Activated CD4-positive, alpha-beta T cell treated with anti-CD3 and anti-CD28 coated beads for 24 hours (primary cell): ENCODE measurements at places on chromosomes 7 and 10.

DNA sequence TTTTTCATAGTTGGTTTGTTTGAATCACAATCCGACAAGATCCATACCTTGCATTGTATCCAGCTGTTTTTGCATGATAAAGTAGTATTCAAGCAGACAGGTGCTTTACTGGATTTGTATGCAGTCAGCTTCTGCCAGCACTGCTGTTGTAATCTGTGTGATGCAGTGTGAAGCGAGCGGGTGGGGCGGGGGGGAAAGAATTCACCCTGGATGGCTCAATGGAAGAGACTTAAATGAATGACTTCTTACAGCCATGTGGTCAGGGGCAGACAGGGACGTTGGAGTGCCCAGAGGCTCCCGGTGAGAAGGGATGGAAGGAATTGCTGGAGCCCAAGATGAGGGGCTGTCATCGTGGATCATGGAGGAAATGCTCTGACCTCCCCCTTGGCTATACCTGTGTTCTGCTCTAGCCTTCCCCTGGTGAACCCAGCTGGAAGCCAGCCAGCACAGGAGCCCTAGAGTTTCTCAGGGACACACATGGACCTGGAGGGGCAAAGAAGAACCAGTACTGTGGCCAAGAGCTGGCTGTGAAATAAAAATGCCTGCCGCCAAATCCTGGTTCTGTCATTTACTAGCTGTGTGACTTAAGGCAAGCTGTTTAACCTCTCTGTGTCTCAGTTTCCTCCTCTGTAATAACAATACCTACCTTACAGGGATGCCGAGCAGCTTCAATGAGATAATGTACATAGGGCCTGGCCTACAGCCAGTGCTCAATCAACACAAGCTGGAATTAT, 14.1 kb downstream of the NFE2L3 start:
- no peak for DNase-seq

- DNase-seq, result no peak
Measured at GRCh38 chr10:133030781-133031180, 56.9 kb upstream of the ADGRA1 start.

GRCh38 chr10:77578583-77579227, 58.9 kb downstream of the KCNMA1 start:
- no peak for DNase-seq

- no peak for DNase-seq
Measured at GRCh38 chr7:117112640-117113039, 159.3 kb downstream of the ST7 start.

DNA sequence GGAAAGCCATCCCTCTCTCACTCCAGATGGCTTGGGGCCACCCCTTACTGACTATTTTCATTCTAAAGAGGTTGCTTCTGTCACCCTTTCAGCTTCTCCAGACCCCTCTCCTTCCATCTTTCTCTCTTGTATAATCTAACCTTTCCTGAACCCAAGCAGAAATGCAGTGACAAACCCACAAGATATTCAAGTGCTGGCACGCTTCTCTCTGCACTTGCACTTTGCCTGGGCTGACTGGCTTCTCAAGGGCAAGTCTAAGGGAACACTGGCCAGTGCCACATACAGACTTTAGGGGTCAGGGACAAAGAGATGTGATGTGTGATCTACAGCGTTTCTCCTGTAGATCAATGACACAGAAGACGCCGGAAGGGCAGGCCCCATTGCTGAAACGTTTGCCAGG, 150.4 kb upstream of the LANCL2 start:
- no peak for DNase-seq

GRCh38 chr10:118315629-118316028, 26.5 kb downstream of the FAM204A start:
- DNase-seq, result no peak

DNA sequence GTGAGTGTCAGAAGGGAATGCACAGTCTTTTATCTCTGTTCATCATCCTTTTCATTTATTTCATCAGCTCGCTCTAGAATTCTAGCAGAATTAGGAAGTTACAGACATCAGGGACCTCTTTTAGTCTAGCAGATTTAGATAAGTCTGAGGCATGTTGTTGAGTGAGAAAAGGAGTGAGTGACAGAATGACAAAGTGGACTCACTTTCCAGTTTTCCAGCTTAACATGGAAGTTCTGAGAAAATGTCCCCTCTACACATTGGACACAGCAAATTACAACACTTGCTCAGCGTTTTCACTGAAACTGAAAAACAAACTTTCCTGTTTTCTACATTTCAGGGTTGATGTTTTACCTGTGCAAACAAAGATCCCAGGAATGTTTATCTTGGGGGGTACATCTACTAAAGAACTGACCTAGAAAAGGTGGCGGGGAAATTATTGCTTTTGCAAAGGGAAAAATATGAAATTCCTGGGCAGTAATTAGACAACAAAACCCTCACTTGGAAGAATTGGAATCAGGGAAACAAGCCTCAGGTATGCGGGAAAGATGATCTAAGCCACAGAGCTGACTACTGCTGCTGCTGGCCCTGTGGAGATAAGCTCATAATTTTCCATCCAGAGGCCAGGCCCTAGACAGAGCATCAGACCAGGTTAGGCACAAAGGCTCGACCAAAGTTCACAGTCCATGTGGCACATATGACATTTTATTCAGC, 14.6 kb upstream of the CYP3A5 start:
- DNase-seq, result no peak

DNA sequence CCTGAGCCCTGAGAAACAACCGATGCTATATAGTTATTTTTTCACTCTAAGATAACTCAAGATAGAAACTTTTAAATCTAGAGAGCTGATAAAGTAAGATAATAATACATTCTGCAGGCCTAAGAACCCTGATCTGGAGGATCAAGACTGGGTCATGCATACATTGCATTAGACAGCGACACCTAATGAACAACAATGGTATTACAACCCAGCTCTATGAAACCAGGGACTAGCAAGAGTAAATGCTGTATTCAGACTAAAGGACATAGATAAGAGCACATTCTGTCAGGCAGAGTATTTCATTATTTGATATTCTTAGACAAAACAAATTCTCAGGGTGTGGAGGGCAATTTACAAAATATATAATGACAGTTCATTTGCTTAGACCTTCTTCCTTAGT, 148.6 kb downstream of the GRK5 start:
- DNase-seq, result no peak

DNA sequence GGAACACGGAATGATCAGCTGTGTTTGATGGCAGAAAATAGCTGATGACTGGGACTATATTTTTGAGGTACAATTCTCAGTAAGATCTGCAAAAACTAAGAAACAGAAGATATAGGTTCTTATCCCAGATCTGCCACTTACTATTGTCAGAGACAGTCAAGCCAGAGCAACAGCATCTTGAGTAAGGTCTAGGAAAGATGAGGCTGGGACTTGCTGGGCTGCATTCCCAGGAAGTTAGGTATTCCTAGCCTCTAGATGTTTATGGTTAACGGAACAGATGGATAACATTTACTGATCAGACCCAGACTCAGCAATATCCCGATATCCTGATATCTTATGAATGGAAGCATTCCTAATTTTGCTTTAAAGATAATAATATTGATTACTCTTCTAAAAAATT, 68.7 kb upstream of the DNAJB12 start:
- DNase-seq, result no peak

GRCh38 chr10:22712956-22713852, 1.2 kb downstream of the PIP4K2A start:
- no peak for DNase-seq

DNA sequence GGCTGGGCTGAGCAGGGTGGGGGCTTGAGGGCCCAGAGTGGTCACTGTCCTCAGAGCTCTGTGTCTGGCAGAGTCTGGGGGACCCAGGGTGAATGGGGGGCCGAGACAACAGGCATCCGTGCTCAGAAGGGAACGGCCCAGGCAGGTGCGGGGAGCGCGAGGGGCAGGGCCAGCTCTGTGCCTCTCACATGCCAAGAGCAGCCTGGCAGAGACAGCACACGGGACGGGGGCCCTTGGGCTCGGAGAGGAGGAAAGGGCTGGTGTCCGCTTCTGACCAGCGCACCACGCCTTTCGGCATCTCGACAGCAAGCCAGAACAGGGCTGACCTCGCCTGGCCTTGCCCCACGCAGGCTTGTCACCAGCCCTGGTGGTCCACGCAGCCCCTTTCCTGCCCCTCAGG, 13.4 kb downstream of the AMZ1 start:
- DNase-seq, result no peak

GRCh38 chr10:98407017-98407743, 7.8 kb downstream of the PYROXD2 start:
- DNase-seq, result no peak

DNA sequence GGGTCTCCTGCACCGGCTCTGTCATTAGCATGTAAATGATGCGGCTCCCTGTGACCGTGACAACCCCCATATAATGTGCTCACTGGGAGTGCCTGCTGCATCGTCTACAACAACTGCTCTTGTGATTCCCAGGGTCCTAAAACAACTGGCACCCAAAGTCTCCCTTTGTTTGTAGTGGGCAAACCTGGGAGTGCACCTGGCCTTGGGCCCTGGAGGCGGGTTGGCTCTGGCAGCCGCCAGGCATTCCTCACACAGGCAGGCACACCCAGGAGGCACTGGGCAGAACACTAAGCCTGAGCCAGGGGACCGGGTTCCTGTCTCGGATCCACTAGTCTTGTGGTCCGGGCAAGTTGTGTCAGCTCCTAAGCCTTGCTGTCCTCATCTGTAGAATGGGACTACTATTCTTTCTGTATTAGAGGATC, 115.5 kb upstream of the GPR26 start:
- DNase-seq, result no peak

DNA sequence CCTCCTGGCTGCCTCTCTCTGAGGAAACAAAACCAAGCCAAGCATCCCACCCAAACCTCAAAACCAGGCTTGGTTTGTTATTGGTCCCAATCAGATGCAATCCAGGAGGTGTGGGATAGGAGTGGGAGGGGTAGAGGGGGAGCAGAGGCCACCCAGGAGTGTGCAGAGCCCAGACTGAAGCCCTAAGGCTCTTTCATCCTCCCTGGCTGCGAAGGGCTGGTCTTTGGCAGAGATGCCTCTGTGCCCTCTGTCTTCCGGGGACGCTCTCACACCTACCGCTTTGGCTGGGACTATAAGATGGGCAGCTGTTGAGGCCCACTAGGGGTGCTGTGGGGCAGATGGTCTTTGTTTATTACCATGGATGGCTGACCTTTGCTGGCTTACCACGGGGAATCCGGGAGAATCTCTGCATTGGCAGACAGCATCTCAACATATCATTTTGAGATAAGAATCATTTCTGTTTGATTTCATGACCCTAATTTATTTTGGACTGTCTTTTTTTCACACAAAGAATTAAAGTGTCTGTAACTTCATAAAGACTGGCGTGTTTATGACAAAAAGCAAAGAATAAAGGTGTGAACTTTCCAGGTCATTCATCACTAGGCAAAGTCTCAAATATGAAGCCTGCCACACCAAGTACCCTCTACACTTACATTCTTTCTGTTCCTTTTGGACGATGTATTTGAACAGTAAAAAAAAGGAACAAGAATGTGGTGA, 6.5 kb upstream of the DENND2A start:
- DNase-seq, result no peak

GRCh38 chr7:100493476-100494264, 9.9 kb downstream of the NYAP1 start:
- DNase-seq, result peak; percentile 37

DNA sequence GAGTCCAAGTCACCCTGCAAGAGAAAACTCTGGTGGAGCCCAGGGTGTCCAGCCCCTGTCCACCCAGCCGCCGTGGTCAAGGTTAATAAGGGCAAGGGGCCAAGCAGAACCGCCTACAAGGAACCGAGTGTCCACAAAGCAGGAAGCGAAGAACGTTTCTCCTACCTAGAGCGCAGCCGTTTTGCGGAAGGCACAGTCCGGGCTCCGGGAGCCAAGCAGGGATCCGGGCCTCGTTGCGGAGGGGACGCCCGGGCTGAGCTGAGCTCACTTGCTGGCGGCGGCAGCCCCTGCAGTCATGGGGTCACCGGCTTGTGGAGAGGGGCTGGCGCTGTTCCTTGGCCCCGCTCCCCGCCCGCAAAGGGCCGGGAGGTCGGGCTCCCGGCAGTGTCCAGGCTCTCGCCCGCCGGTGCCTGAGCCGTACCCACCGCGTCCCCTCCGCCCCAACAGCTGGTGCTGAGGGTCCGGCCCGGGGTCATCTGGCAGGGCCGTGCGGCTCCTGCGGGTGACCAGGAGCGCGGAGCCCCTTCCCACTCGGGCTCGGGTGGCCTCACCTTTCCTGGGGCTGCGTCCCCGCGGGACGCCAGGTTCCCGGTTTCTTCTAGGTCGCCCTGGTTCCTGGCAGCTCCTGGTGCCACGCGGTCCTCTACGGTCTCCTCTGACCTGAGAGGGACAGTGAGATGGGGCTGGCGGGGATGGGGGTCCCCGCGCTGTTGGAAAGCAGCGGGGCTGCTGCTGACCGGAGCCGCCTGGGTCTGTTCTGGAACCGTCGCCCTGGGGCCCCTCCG, 14.0 kb upstream of the ZNF273 start:
- DNase-seq, result no peak

DNA sequence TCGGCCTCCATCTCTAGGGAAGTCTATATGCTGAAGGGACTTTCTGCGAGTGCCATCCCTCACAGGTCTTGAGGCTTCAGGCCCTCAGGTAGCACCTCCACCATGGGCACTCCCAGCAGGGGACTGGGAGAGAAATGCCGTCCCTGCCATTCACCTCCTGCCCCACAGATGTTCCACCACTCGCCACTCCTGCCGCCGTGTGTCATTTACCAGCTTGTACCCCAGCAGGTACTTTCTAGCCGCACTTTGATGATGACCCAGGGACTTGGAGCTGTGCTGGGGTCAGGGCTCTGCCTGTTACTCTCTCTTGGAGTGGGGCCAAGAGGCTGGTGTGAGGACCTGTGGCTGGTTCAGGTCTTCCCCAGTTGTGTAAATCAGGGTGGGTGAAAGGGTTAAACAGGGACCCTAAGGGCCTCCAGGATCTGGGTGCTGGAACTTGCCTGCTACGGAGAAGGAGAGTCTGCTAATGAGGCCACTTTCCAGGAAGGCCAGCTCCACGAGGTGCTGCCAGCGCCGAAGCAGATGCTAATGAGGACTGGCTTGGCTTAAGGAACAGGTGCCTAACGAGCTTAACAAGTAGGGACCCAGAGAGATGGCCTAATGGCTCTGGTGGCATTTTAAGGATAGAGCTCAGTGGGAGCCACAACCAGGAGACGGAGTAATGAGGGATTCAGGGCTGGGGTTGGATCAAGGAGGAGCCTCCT, 32.4 kb downstream of the CRHR2 start:
- DNase-seq, result no peak

DNA sequence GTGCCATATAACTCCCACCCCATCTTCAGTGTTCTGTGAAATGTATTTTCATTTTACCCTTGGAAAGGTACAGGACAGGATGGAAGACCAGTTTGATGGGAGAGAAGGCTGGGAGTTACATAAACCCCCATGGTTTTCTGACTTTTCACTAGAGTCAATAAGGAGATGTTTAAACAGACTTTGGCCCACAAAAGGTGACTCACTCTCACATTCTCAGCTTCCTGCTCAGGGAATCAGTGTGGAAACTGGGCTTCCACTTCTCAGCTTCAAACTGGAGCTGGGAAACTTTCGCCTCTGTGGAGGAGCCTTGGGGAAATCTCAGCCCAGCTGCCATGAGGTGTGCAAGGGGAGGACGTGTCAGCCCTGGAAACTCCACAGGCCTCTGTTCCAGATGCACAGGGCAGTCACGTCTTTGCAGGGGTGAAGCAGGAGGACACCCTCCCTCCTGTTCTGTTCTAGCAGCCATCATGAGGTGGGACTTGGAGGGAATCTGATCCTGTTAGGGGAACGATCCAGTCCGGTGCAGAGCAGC, 560.5 kb upstream of the GALNT17 start:
- DNase-seq, result no peak

- no peak for DNase-seq
Measured at GRCh38 chr7:37425498-37425897, 23.2 kb downstream of the ELMO1 start.
